ENCODE measurements at places on chromosomes 7 and 10. TPM values are rescaled to one million over a fixed set of nuclear protein-coding genes. Genes with fewer than 3 reads are reported as not detected.

Gene PVRIG
- total RNA-seq = not detected

Gene SMURF1
- 18.4 TPM for total RNA-seq

Gene PPP1R17
- not detected for total RNA-seq

Gene AGBL3
- 2.4 TPM for total RNA-seq

Gene ITIH5
- total RNA-seq = not detected

Measured in A673 (cell line).